ENCODE measurements at places on chromosomes 4 and X. TPM values are rescaled to one million over a fixed set of nuclear protein-coding genes. Genes with fewer than 3 reads are reported as not detected.

Gene HHIP
- total RNA-seq: 0.09 TPM

Gene FAM3A
- total RNA-seq: 42.1 TPM

Gene SYTL5
- 0.17 TPM for total RNA-seq

Gene POLN
- 0.75 TPM for total RNA-seq

Gene BTK
- total RNA-seq: not detected

Gene XPNPEP2
- total RNA-seq: not detected

Gene GAGE2A
- total RNA-seq: not detected

Gene TAF7L
- not detected for total RNA-seq
